ENCODE measurements at places on chromosomes 7 and 10.

- H3K4me1 ChIP-seq = no peaks in the 10 kb centered on the region
- H3K27me3 ChIP-seq = no peaks in the 10 kb centered on the region
- H3K36me3 ChIP-seq = no peaks in the 10 kb centered on the region
- no peak overlapping the region for H3K4me3 ChIP-seq
- DNase-seq = no peak
These were observed 2.9 kb downstream of the IPMK start for GRCh38 chr10:58264780-58265179.

DNA sequence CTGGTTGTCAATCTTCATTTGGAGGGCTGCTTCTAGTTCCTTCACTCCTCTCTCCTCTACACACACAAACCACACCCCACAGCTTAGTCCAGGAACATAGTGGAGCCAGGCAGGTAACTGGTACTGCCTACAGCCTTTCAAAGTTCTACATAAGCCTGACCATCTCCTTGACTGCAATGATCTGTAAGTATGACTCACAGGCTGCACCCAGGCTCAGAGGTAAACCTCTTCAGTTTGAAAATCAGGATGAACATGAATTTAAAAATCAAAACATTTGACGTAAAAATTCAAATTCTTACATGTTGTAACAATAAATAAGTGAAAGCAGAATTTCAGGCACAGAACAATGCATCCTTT is 68.7 kb upstream of the C10orf120 start:
- H3K4me3 ChIP-seq = no peak overlapping the region
- no peaks in the 10 kb centered on the region for H3K4me1 ChIP-seq
- H3K27ac ChIP-seq = no peak overlapping the region
- DNase-seq = no peak
- H3K36me3 ChIP-seq = no peaks in the 10 kb centered on the region
- no peaks in the 10 kb centered on the region for H3K27me3 ChIP-seq

- DNase-seq = no peak
- no peak overlapping the region for H3K4me3 ChIP-seq
- no peaks in the 10 kb centered on the region for H3K27me3 ChIP-seq
- H3K4me1 ChIP-seq = no peaks in the 10 kb centered on the region
These were observed 2.9 kb downstream of the NPC1L1 start for GRCh38 chr7:44538093-44538797.

DNA sequence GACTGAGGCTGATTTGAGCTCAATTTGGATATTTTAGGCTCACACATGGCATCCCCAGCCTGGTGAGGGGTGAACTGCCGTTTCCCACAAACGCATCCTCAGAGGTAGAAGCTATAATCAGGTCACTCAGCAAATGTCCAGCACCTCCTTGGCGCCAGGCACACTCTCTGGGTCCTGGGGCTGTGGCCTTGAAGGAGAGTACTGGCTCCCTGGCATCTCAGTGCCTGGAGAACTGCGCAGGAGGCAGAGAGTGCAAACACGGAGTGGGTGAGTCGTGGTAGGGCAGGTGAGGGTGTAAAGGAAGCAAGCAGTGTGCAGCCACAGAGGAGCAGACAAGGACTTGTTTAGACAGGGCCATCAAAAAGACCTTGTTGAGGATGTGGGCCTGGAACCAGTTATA is 224.0 kb upstream of the ZNF32 start:
- H3K36me3 ChIP-seq = no peaks in the 10 kb centered on the region
- H3K27ac ChIP-seq = no peak overlapping the region
- no peak for DNase-seq

GRCh38 chr7:133025056-133025455 is 56.8 kb downstream of the CHCHD3 start:
- DNase-seq = no peak
- H3K4me1 ChIP-seq = no peaks in the 10 kb centered on the region
- H3K36me3 ChIP-seq = no peaks in the 10 kb centered on the region

DNA sequence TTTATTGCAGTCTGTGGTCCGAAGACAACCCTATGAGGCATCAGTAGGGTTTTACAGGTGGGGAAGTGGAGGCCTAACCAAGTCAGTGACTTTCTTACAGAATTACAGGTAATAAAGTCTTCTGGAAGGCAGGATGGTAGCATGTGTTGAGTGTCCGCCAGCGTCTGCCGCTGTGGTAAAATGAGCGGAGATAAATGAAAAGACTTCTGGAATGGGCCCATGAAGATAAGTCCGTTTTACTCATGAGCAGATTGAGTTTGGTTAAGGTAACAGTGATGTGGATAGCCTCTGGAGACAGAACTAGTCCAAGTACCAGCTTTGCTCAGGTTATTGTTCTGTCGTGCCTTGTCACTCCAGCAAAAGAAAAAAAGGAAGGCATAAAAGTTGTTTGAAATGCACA is 966 bp downstream of the FBH1 start:
- H3K27me3 ChIP-seq = no peaks in the 10 kb centered on the region
- DNase-seq = no peak
- peak overlapping the region; percentile 76 for H3K27ac ChIP-seq
- H3K4me1 ChIP-seq = peaks cover 12% of the 10 kb centered on the region
- H3K4me3 ChIP-seq = peak overlapping the region; percentile 84
- H3K36me3 ChIP-seq = peaks cover 3% of the 10 kb centered on the region

- peaks cover 91% of the 10 kb centered on the region for H3K4me1 ChIP-seq
- no peak for DNase-seq
- H3K36me3 ChIP-seq = peaks cover 20% of the 10 kb centered on the region
- no peaks in the 10 kb centered on the region for H3K27me3 ChIP-seq
- H3K4me3 ChIP-seq = peak overlapping the region; percentile 14
- peak overlapping the region; percentile 73 for H3K27ac ChIP-seq
These were observed 38.6 kb upstream of the SH2D4B start for GRCh38 chr10:80498833-80499741.

DNA sequence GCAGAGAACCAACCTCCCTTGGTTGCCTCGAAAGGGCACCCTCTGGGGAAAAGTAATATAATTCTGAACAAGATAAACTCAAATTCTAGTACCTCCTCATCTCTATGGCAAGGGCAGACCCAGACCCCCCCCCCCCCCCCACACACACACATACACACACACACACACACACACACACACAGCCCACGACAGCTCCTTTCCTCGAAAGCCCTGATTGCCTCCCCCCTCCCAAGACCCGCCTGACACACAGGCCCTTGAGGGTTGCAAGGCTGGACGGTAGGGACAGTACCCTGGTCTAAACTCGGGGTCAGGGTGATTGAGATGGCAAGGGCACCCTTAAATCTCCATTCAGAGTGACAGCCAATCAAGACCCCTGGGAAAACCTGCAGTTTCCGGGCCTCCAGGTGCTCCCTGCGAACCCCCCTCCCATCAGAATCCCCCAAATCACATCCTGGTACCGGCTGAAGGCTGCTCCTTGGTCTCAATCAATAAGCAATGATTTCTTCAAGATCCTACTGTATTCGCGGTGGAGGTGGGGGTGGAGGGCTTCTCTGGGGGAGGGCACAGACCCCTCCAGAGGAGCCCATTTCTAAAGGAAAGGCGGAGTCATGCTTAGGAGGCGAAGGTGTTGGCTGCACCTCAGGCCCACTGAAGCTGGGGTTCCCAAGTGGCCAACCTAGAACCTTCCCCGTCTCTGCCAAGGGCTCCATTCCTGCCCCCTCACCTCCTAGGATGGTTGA is 100.7 kb downstream of the HIP1 start:
- H3K27ac ChIP-seq = no peak overlapping the region
- no peaks in the 10 kb centered on the region for H3K27me3 ChIP-seq
- peaks cover 10% of the 10 kb centered on the region for H3K4me1 ChIP-seq
- peak overlapping the region; percentile 52 for H3K4me3 ChIP-seq

DNA sequence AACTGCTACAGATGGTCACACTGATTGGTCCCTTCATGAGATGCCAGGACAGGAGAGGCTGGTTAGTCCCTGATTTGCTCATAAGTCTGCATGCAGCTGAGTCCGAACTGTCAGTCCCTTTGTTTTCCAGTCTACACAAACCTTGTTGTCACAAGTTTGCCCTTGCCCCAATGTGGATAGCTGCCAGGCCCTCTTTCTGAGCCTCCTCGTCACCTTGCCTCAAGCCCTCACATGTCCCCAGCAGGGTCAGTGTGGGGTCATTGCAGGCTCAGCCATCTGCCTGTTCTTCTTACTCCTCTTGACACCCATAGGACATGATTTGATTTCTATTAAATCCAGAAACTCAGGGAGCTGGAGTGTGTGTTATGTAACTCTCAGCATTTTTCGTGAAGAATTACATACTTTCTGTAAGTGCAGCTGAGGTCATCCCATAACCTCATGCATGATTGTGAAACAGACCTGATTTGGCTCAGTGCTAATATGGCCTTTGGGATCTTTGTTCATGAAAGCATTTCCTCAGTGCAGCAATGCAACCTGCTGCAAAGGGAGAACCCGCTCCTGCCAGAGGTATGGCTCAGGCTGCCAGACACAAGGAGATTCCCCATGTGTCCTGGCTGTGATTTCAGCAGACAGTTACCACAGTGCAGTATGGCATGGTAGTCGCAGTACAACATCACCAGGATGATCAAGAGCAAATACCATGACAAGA is 70.0 kb upstream of the ZMIZ2 start:
- no peak overlapping the region for H3K4me3 ChIP-seq
- DNase-seq = no peak
- no peaks in the 10 kb centered on the region for H3K4me1 ChIP-seq
- H3K36me3 ChIP-seq = peaks cover 62% of the 10 kb centered on the region
- H3K27me3 ChIP-seq = no peaks in the 10 kb centered on the region
- H3K27ac ChIP-seq = no peak overlapping the region

GRCh38 chr7:120873401-120873800 is 15.5 kb upstream of the TSPAN12 start:
- H3K27me3 ChIP-seq = no peaks in the 10 kb centered on the region
- no peak overlapping the region for H3K27ac ChIP-seq
- H3K4me1 ChIP-seq = no peaks in the 10 kb centered on the region
- no peak for DNase-seq

DNA sequence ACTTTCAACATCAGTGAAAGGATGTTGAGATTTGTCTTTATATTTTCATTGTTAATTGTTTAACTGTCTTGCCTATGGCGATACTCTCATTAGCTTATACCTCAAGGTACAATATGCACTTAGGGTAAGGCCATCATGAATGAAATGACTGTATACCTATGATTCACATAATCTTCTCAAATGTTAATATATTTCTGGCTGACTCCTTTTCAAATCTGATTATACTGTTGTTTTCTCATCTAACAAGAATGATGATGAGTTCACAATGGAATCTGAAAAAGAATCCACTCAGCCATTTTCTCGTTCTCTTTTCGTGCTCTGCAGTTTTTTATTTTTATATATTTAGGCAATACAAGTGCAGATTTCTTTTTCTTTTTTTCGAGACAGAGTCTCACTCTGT is 159.1 kb downstream of the ARHGAP12 start:
- H3K4me1 ChIP-seq = no peaks in the 10 kb centered on the region
- no peak overlapping the region for H3K27ac ChIP-seq
- no peak for DNase-seq
- no peak overlapping the region for H3K4me3 ChIP-seq
- no peaks in the 10 kb centered on the region for H3K36me3 ChIP-seq
- no peaks in the 10 kb centered on the region for H3K27me3 ChIP-seq

DNA sequence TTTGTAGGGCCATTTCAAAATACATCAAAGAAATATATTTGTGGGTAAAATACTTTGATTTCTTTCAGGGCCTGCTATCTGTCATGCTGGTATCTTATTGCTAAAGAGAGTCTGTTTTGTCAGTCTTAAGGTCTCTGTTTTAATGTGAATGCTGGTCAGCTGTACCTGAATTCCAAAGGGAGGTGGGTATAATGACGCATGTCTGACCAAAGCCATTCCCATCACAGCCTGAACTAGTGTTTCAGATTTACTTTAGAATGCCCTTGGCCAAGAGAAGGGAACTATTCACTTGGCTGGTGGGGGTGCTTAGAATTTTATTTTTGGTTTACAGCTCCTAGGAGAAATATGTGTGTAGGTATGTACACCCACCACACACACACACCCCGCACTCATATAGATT is 30.6 kb upstream of the MYL10 start:
- H3K27me3 ChIP-seq = no peaks in the 10 kb centered on the region
- H3K36me3 ChIP-seq = no peaks in the 10 kb centered on the region
- no peak overlapping the region for H3K4me3 ChIP-seq
- no peak overlapping the region for H3K27ac ChIP-seq
- DNase-seq = no peak

- no peaks in the 10 kb centered on the region for H3K4me1 ChIP-seq
- DNase-seq = no peak
- H3K36me3 ChIP-seq = no peaks in the 10 kb centered on the region
- no peak overlapping the region for H3K27ac ChIP-seq
These were observed 71.7 kb upstream of the TMEM106B start for GRCh38 chr7:12139416-12139815.

DNA sequence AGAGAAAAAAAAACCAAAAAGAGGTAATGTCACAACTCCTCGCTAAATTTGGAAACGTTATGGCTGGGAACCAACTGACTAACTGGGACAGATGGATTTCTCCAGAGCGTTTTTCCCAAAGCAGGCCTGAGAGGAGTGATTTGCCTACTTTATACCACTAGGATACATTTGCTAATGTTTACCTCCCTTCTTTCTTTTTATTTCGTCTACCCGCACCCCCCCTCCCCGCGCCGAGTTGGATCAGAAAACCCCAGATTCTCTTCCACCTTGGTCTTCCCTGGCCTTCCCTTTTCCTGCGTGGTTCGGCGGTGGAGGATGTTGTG is 7.2 kb downstream of the CPA2 start:
- H3K27me3 ChIP-seq = no peaks in the 10 kb centered on the region
- no peak for DNase-seq
- no peak overlapping the region for H3K27ac ChIP-seq
- H3K4me1 ChIP-seq = no peaks in the 10 kb centered on the region
- no peak overlapping the region for H3K4me3 ChIP-seq

- DNase-seq = no peak
- H3K27me3 ChIP-seq = no peaks in the 10 kb centered on the region
- no peaks in the 10 kb centered on the region for H3K4me1 ChIP-seq
- no peak overlapping the region for H3K27ac ChIP-seq
These were observed 55.9 kb upstream of the KIAA1217 start for GRCh38 chr10:24153031-24153430.

DNA sequence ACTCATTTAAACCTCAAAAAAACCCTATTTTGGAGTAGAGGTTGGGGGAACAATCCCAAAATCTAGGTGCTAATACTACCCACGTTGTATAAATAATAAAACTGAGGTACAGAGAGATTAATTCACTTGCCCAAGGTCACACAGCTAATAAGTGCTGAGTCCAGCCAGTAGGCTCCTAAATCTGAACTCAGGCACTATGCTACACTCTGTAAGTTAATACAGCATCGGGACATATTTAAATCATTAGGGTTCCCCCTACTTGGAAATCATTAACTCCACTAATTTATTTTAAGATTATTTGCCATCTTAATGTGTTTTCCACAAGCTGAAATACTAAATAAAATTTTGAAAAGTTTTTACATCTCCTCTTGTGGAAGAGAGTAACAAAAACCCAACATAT is 24.2 kb downstream of the PIP4K2A start:
- H3K4me3 ChIP-seq = no peak overlapping the region
- H3K27ac ChIP-seq = peak overlapping the region; percentile 28
- H3K36me3 ChIP-seq = no peaks in the 10 kb centered on the region
- DNase-seq = no peak
- H3K4me1 ChIP-seq = peaks cover 71% of the 10 kb centered on the region
- no peaks in the 10 kb centered on the region for H3K27me3 ChIP-seq

- H3K27me3 ChIP-seq = no peaks in the 10 kb centered on the region
- H3K27ac ChIP-seq = no peak overlapping the region
- H3K4me1 ChIP-seq = no peaks in the 10 kb centered on the region
- H3K36me3 ChIP-seq = no peaks in the 10 kb centered on the region
- no peak overlapping the region for H3K4me3 ChIP-seq
These were observed 41.7 kb upstream of the DYNC1I1 start for GRCh38 chr7:95730493-95731280.
